AG04450 (cell line): ENCODE measurements at places on chromosomes 16 and 17.

- DNase-seq, result peak; percentile 62
Measured at GRCh38 chr17:15883617-15884111, 61.3 kb upstream of the ADORA2B start.

DNA sequence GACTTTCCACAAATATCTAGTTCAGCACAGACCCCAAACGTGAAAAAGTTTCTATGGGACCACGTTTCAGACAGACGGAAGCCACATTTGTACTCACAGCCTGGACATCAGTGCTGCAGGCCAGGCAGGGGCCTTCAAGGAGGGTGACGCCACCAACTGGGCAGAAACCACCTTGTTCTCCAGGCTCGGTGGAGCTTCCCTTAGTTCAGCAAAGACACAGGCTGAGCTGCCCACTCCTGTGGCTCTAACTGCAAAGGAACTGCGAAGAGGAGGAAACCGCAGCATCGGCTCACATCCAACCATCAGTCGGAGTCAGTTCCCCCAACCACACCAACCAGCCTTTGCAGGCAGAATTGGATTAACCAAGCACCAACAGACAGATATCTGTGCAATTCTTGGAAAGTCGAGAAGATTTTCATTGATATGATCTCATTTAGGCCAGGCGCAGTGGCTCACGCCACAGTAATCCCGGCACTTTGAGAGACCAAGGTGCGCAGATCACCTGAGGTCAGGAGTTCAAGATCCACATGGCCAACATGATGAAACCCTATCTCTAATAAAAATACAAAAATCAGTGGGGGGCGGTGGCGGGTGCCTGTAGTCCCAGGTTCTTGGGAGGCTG is 73.3 kb upstream of the CNEP1R1 start:
- DNase-seq, result no peak

DNA sequence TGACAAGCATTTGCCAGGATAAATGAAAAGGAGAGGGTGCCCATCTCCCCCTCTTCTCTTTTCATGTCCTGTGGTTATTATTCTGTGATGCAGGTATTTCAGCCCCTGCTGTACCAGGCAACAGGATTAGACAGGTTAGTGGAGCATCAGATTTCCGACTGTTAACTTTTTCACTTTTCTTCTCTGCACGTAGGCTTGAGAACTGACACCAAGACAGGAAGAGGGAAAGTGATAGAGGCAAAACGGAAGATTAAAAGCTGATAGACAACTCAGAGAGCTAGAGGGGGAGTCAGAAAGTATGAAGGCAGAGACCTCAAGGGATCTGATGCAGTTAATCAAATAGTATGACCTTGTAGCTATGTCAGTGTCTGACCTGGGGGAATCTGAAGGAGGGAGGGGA is 132.8 kb downstream of the SOX9 start:
- DNase-seq, result no peak

DNA sequence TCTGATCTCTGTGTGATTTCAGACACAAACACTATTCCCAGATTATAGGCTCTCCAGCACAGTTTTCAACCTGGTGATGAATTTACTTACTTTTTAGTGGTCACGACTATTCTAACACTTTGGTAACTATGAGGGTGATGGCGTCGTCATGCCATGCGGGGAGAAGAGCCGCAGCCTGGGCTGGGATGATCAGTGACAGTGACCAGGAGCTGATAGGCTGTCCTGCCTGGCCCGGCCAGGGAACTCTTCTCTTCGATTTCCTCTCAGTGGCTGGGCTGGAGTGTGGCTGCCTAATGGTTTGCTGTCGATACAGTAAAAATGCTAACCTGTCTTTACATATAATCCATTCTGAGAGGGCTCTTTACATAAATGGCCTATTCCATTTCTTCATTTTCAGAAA is 113.1 kb downstream of the IRX3 start:
- no peak for DNase-seq

- DNase-seq, result no peak
Measured at GRCh38 chr17:2101448-2102257, 46.8 kb downstream of the HIC1 start.

GRCh38 chr17:76631821-76632565 is 11.6 kb downstream of the ST6GALNAC1 start:
- no peak for DNase-seq

GRCh38 chr16:69787883-69788282 is 25.8 kb downstream of the WWP2 start:
- DNase-seq, result no peak

DNA sequence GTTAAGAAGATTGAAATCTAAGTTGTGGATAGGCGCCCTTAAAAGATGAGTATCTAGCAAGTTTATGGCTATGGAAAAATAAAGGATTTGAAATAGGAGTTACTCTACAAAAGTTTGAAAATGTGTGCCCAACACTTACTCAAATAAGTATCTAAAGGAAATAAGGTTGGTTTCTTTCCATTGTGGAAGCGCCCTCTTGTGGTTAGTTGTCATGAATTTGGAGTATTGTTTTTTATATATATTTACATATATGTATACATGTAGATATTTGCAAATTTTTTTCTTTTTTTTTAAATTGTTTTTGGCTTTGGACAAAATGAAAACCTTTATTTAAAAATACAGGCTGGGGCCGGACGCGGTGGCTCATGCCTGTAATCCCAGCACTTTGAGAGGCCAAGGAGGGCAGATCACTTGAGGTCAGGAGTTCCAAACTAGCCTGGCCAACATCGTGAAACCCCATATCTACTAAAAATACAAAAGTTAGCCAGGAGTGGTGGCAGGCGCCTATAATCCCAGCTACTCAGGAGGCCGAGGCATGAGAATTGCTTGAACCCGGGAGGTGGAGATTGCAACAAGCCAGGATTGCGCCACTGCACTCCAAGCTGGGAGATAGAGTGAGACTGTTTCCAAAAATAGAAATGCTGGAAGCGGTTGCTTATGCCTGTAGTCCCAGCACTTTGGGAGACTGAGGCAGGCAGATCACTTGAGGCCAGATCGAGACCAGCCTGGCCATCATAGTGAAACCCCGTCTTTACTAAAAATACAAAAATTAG is 24.0 kb upstream of the VPS4A start:
- peak; percentile 34 for DNase-seq

DNA sequence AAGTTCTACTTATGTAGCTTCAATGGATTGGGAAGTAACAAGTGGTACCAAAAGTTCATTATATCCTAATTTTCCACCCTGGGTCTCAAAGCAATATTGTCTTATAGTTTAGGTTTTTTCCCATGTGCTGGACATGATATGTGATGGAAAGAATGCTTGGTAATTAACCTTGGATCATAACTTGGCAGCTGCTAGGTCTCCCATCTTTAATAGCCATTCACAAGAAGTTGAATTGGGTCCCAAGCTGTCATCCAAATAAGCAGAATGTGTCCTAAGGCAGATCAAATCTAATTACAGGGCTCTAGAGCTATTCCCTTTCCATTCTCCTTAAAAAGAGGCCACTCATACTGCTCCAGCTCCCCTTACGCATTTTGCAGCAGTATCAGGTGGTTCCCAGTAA is 44.7 kb upstream of the KCNJ16 start:
- no peak for DNase-seq

- no peak for DNase-seq
Measured at GRCh38 chr16:56336071-56336688, 89.2 kb downstream of the AMFR start.

- DNase-seq, result no peak
Measured at GRCh38 chr16:18039931-18040330, 296.6 kb downstream of the NPIPA8 start.
